ENCODE measurements at places on chromosomes 16 and 17.

GRCh38 chr17:77796176-77796860 is 162.2 kb upstream of the TNRC6C start:
- DNase-seq: no peak

DNA sequence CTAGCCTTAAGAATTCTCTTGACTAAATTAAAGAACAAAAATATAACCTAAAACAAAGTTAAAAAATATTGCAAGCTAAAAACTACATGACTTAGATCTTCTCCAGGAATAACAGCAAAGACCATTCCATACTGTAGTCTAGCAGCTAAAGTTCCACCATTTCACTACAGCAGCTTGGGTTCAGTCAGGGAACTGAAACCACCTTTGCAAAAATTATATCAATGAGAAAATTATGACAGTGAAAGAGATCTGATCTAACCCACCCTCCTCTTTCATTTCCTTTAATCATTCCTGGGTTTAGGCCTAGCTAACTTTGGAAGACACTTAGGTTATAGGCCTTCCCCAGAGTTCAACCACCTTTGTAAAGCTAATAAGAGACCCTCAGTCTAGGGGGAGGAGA is 36.3 kb upstream of the NOS2 start:
- no peak for DNase-seq

- peak; percentile 11 for DNase-seq
These were observed 31.7 kb upstream of the KCNJ2 start for GRCh38 chr17:70137451-70138230.

GRCh38 chr17:45791935-45792334 is 7.8 kb downstream of the CRHR1 start:
- DNase-seq: peak; percentile 69

- no peak for DNase-seq
These were observed 217.8 kb downstream of the ZFHX3 start for GRCh38 chr16:72829846-72830775.

DNA sequence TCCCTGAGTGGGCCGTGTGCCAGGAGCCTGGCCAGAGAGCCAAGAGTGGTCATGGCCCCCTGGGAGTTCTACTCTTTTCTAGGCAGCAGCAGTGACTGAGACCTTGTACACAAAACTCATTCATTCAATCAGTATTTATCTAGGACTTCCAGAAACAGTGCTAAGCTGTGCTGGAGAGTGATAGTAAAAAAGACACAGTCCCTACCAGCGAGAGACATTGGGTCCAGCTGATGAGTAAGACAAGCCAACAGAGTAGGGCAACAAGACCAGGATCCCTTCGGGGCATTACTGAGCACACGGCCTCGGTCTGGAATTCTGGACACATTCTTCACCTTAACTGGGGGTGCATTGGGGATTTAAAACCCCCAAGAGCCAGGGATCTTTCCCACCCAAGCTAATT is 20.2 kb downstream of the CBX4 start:
- DNase-seq: no peak

DNA sequence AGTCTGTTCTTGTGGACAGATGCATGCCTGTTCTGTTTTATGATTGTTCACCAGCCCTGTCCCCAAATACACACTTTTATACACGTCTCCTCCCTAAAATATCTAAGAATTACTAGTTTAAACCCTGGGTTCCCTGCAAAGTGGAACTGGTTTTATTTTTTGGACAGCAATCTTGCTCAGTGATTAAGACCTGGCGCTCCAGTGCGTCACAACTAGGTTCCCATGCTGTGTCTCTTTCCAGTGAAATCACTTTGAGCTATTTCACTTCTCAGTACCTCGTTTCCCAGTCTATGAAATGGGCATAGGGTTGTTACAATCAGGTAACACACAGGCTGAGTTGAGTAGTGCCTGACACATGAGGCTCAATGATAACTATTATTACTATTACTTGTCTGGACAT is 1.1 kb downstream of the CEP20 start:
- no peak for DNase-seq

DNA sequence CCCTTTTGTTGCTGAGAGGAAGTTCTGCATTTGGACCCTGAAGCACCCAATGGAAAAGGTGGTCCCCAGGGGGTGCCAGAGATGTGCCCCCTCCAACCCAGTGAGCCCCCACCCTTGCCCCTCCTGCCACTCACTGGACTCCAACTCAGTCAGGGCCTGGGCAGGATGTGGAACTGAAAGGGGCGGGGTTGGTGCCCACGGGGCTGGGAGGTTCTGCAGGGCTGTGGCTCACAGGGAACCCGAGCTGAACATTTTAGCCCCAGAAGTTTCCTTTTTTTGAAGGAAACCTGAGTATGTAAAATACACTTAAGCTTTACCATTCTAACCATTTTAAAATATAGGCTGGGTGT is 15.8 kb upstream of the OGFOD3 start:
- no peak for DNase-seq

DNA sequence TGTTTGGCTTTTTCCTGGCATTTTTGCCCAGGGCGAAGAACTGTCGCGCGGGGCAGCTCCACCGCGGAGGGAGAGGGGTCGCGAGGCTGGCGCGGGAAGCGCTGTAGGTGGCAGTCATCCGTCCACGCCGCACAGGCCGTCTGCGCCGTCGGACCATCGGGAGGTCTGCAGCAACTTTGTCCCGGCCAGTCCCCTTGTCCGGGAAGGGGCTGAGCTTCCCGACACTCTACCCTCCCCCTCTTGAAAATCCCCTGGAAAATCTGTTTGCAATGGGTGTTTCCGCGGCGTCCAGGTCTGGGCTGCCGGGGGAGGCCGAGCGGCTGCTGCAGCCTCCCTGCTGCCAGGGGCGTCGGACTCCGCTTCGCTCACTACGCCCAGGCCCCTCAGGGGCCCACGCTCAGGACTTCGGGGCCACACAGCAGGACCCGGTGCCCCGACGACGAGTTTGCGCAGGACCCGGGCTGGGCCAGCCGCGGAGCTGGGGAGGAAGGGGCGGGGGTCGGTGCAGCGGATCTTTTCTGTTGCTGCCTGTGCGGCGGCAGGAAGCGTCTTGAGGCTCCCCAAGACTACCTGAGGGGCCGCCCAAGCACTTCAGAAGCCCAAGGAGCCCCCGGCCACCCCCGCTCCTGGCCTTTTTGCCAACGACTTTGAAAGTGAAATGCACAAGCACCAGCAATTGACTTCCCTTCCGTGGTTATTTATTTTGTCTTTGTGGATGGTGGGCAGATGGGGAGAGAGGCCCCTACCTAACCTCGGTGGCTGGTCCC is 2.3 kb upstream of the CBX4 start:
- DNase-seq: no peak

DNA sequence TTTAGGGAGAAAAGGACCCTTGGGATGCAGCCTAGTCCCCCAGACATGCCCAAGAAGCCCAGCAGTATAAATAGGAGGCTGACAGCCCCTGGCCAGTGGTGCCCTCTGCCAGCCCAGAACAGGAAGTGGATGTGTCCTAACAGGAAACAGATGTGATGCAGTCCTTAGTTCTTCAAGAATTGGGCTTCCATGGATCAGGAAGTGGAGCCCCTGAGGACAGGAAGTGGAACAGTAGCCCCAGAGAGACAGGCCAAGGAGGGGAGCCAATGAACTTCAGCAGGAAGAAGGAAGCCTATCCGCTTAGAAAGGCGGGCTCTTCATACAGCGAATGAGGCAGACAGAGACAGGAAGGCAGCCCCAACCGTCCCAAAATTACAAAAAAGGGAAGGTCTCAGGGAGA is 7.2 kb downstream of the CTF1 start:
- no peak for DNase-seq

GRCh38 chr16:83940630-83941378 is 12.2 kb upstream of the OSGIN1 start:
- DNase-seq: no peak

GRCh38 chr17:7021993-7022778 is 664 bp upstream of the BCL6B start:
- DNase-seq: peak; percentile 76

GRCh38 chr16:51306886-51307595 is 156.0 kb upstream of the SALL1 start:
- no peak for DNase-seq

GRCh38 chr16:11630046-11630767 is 38.0 kb upstream of the SNN start:
- peak; percentile 91 for DNase-seq

DNA sequence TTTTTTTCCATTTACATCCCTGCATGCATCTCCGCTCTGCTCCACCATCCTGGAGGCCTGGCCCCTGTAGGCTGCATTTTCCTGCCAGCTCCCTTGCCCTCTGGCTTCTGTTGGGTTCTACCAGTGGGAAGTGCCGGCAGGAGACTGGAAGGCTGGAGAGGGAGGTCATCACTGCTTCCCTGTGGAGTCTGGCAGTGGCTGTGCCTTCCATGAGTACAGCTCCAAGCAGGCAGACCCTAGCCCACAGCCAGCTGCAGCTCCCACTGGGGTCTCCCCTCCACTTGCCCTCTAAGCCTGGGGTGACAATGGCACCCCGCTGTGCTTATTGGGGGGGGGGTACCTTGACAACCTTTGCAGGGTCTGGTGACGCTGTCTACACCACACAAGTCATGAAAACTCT is 37.3 kb downstream of the MMP15 start:
- no peak for DNase-seq

- peak; percentile 61 for DNase-seq
These were observed 1.3 kb downstream of the ARMC5 start for GRCh38 chr16:31460582-31461002.

DNA sequence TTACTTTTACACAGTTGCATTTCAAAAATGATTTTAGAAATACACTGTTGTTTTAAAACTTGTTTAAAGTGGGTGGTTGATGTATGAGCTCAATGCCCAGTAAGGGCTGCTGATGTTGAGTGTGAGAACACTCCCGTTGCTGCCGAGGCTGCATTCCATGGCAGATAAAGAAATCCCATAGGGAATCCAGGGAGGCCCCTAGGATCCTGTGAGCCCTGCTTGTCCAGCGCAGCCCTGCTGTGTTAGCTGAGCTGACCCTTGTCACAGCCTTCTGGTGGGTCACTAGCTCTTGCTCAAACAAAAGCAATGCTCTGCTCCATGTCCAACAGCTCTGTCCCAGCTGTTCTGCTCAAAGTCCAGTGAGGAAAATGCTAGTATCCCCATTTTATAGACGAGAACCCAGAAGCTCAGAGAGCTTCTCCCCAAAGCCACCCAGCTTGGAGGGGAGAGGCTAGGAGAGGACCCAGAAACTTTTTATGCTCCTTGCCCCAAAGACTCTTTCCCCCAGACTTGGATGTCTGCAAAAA is 18.6 kb upstream of the COL1A1 start:
- DNase-seq: no peak

DNA sequence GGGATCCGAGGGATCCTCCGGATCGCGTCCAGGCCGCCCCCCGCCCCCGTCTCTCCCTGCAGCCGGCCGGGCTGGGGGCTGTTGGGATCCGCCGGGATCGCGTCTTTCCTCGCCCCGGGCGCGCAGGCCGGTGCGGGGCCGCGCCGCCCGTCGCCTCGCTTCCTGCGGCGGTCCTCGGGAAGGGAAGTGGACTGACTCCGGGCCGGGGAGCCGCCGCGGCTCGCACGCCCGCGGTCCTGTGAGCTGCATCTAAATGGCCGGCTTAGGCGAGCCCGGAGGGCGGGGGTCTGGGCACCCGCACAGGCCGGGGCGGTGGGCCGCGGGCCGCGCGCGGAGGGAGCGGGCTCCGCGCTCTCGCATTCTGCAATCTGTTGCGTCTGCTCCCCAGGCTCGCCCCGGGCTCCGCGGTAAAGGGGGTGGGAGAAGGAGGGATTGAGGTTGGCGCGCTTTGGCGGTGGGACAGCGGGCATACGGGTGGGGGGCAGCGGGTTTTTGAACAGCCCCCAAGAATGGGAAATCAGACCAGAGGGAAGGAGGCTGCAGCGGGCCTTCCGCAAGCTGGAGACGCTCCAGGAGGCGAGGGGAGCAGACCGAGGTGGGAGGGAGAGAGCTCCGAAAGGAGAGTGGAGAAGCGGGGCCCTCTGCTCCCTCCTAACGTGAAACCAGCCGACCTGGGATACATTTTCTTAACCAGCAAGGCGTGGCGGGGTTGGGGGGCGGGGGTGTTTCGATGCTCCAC is 2.2 kb downstream of the TMEM132E start:
- no peak for DNase-seq

GRCh38 chr17:18920911-18921441 is 31.0 kb upstream of the SLC5A10 start:
- peak; percentile 58 for DNase-seq

- DNase-seq: peak; percentile 23
These were observed 149.3 kb upstream of the GSE1 start for GRCh38 chr16:85463672-85464382.

GRCh38 chr17:42078396-42079043 is 19.8 kb downstream of the ZNF385C start:
- no peak for DNase-seq

DNA sequence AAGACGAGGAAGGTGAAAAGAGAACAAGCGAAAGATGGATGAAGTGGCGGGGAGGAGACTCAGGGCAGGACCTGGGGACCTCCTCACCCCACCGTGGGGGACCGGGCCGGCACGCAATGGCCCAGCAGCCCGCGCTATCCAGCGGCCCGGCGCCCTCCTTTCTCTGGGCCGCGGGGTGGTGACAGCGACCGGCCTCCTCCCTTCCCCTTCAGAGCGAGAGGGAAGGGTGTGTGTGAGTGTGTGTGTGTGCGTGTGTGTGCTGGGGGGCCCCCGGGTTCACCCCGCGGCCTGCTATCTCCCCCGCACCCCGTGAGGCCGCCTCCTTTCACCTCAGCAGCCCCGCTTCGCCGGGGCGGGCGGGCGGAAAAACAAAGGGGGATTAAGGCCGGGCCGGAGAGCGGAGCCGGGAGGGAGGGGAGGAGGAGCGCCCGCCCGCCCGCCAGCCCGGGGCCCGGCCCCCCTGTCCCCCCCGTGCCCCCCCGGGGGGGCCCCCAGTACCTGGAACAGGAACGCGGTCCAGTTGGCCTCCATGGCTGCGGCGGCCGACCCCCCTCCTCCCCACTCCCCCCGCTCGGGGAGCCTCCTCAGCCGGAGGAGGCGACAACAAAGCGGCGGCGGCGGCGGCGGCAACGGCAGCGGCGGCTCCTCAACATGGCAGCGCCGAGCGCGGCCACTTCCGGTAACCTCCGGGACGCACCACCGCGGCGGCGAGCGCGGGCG is at the start of gene VEZF1:
Gene VEZF1 (minus strand): TSS at position 674 of the 720 bp plus-strand sequence. CDS start 143 bp downstream, at position 531.
- DNase-seq: peak; percentile 84

- DNase-seq: no peak
These were observed 639 bp upstream of the TRIM65 start for GRCh38 chr17:75897160-75898019.

DNA sequence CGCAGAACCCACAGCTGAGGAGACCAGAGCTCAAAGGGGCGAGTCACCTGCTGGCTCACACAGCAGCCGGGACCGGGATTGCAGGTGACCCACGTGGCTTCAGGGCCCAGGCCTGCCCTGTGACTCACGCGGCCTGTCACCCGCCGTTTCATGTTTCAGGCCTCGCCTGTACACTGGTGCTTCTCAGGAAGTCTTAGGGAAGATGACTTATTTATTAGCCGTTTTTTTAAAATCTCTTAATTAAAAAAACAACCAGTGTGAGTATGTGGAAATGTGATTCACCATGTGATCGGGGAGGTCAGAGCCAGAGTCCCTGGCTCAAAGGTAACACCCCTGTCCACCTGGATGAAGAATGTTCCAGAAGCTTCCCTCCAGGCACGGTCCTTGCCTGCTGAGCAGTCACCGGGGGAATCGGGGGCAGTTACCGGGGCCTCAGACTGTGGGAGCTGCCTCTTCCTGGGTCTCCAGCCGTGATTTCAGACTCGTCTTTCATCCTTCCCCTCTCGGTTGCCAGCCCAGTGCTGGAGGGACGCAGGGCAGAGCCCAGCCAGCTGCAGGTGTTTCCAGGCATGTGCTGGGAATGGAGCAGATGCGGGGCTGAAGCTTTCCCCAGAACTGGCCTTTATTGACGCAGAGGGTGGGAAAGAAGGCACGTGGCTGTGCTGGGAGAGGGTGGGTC is 49.3 kb downstream of the CMIP start:
- no peak for DNase-seq

GRCh38 chr16:74841469-74841868 is 66.8 kb upstream of the FA2H start:
- no peak for DNase-seq

- no peak for DNase-seq
These were observed 73.0 kb downstream of the ERCC4 start for GRCh38 chr16:13992976-13993375.

All from RPMI8226 (cell line).